Stimulated activated CD8-positive, alpha-beta memory T cell treated with anti-CD3 and anti-CD28 coated beads, Interleukin-15, amount 100 ng/mL, for 48 hours (primary cell): ENCODE measurements at places on chromosomes 11 and 22.

DNA sequence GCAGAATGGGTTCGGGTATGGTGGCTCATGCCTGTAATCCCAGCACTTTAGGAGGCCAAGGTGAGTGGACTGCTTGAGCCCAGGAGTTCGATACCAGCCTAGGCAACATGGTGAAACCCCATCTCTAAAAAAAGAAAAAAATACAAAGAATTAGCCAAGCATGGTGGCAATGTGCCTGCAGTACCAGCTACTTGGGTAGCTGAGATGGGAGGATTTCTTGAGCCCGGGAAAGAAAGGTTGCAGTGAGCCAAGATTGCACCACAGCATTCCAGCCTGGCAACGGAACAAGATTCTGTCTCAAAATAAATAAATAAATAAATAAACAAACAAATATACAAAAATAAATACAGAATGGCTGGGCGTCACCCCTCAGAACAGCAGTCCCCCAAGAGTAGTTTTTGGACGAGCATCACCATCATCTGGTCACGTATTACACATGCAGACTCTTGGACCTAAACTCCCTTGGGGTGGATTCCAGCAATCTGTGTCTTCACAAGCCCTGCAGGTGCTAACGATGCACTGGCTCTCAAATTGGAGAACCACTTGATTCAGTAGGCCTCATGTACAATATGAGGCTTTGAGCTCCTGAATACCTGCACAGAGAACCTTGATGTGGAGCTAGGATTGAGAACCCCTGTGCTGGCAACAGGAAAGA, 33.5 kb downstream of the CLMP start:
- no peak for DNase-seq

- DNase-seq = no peak
Measured at GRCh38 chr22:28187612-28188011, 268.6 kb upstream of the PITPNB start.

GRCh38 chr22:26894766-26895485, 237.5 kb downstream of the MIAT start:
- DNase-seq = no peak

- no peak for DNase-seq
Measured at GRCh38 chr11:65611028-65611757, 2.8 kb downstream of the MAP3K11 start.

- DNase-seq = no peak
Measured at GRCh38 chr11:65356394-65356972, 1.9 kb downstream of the TIGD3 start.

GRCh38 chr11:102269927-102270326, 47.4 kb upstream of the BIRC3 start:
- DNase-seq = no peak
